CD4-positive, alpha-beta T cell treated with Interleukin-17A for 4 hours (primary cell): ENCODE measurements at places on chromosomes 4 and X.

GRCh38 chrX:153562546-153562945 is 36.4 kb downstream of the CCNQ start:
- DNase-seq = no peak

GRCh38 chr4:128590773-128591172 is 218.7 kb upstream of the JADE1 start:
- no peak for DNase-seq

- no peak for DNase-seq
These were observed 69.3 kb upstream of the FAM241A start for GRCh38 chr4:112075906-112076305.

GRCh38 chr4:81084029-81084428 is 53.5 kb downstream of the BMP3 start:
- no peak for DNase-seq

DNA sequence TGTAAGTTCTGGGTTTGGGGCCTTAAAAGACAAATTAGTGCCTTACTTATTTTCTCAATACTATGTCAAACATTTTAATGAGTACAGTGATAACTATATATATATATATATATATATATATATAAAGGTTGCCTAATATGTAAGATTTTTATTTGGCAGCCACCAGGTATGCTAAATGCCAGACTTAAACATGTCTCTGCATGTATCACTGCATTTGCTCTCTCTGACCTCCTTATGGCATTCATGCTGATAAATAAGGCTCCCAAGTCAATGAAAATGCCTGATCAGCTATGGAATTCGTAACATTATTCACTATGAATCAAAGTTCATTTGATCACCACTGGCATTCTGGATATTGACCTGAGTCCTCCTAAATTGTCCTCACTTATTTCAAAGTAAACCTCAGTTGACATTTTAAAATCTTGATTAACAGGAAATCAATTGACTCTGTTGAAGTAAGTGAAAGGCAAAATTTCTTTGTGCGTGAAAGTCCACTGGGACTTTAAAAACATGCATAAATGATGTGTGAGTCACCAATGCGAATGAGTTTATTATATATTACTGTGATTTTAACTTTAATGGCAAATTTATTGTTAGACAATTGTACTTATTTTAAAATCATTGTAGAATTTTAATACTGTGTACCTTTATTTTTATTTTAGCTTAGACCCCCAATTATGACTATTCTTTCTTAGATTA is 29.2 kb upstream of the AREG start:
- DNase-seq = no peak

DNA sequence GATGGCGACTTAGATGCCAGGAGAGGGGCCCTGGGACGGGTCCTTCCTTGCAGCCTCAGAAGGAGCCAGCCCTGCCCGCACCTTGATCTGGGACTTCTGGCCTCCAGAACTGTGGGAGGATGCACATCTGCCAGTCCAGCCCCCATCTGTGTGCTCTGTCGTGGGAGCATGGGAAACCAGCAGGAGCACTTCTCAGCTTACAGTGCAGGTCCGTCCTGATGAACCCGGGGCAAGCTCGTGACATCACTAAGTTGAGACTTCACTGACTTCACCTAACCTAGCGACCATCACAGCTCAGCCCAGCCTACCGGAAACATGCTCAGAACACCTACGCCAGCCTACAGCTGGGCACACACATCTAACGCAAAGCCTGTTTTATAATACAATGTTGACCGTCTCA is 38.1 kb downstream of the ABLIM2 start:
- DNase-seq = no peak

- no peak for DNase-seq
These were observed 100.9 kb downstream of the FHDC1 start for GRCh38 chr4:153036931-153037482.

- DNase-seq = no peak
These were observed 52.5 kb downstream of the SNX25 start for GRCh38 chr4:185261946-185262345.

DNA sequence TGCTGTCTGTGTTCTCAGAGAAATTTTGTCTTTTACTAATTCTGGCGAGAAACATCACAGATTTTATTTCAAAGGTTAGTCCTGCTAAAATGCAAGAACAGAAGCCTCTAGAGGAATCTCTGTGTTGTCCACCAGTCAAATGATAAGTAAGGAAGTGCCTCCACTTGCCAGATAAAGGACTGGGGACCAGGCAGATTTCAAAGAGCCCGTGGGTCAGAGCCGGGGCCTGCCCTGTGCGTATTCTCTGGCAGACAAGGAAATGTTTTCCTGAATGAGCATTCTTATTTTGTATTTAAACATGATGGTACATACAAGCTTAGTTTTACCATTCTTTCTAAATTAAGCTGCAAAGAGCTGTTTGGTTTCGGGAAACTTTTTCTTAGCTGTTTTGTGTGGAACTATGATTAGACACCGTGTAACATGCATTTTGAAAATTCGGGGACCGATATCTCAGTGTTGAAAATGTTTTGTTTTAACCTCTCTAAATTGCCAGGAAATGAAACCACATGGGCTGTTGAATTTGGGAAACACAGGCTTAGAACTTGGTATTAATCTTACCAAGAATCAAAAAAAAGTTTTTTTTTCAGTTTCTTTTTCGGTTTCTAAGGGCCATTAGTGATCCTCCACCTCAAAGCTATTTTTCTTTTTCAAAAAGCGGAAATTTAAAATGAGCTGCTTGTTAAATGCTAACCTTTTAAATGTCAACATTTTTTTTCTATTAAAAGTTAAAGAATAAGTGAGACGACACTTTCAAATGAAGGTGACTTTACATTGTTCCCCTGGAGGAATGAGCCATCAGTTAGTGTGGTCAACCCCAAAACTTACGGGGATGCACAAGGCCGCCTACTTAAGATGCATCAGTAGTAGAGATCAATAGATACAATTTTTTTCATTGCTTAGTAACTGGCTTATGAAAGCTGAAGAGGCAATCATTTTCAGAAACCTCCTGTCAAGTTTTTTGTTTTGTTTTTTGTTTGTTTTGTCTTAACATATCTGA is 89.6 kb upstream of the MTM1 start:
- peak; percentile 24 for DNase-seq

GRCh38 chrX:18951032-18951431 is 32.9 kb downstream of the PHKA2 start:
- DNase-seq = no peak

DNA sequence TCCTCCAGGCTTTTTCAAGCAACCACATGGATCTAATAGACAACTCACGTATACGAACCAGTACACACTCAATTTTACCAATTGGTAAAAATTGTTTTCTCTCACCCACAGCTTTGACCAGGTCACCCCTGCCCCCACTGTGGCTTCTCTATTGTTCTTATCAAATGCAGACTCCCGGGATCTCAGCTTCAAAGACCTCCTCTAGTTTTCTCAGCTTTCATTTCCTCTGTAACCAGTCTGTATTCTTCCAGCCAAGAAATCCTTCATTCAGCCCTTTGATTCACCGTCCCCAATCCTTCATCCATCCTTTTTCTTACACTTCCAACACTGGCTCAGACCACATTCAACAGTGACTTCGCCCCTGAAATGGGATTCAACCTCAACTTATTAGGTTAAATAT is 120.7 kb downstream of the CORIN start:
- DNase-seq = no peak

GRCh38 chrX:153517423-153517822 is at the start of gene ATP2B3:
Gene ATP2B3 (plus strand): TSS chrX:153517642. CDS start chrX:153536248, 18,606 bp downstream.
- no peak for DNase-seq

DNA sequence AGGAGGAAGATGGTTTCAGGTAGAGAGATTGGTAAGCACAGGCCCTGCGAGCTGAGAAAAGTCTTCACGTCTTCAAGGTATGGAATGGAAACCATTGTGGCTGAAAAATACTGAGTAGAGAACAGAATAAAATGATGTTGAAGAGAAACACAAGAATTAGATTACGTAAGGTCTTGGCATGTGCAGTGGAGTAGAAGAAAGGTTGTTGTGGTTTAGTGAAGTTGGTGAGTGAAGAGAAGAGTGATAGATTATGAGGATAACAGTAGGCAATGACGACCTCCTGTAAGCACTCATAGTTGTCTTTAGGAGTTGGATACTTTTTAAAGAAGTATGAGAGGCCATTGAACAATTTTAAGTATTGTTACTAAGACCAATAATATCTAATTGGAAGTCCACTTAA is 642.6 kb downstream of the PCDH7 start:
- no peak for DNase-seq

DNA sequence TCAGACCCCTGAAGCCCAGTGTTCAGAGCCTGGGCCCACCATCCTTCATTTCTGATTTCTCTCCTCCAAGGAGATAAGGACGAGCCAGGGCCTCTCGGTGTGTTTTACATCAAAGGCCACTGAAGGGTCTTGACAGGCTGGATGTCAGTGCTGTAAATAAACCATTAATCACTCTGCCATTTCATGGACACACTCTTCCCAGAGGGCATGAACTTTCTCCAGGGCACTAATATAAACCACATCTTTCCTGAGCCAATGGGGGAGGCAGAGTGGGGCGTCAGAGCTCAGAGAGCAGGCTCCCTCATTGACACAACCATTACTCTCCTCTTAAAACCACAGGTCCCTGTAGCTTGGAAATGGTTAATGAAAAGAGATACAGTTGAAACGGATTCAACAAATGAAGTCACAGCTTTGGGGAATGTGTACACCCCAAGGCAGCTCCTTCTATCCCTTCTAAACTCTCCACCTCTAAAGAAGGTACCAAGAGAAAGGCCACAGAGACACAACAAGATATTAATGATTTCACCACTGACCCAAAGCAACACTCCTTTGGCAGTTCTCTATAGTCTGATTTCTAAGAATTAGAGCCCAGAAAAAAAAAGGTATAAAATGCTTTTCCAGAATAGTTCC is 200.6 kb downstream of the CHIC2 start:
- DNase-seq = no peak

- DNase-seq = peak; percentile 26
These were observed 101.8 kb downstream of the SH3KBP1 start for GRCh38 chrX:19785647-19786046.

DNA sequence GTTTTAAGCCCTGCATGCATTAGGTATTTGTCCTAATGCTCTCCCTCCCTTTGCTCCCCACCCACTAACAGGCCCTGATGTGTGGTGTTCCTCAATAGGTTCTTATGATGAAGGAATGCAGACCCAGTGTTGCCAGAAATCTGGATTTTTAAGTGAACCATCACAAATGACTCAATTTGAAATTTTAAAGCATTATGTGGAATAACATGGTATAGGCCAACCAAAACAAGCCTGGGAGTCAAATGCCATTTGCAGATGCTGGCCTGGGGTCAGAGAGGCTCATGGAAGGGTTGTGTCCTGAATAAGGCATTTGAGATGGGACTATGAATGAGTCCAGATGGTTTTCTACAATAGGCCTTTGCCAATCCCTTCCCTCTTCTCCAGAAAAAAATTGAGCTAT is 179.6 kb downstream of the SHROOM3 start:
- DNase-seq = no peak

- no peak for DNase-seq
These were observed 1109.0 kb upstream of the IGFBP7 start for GRCh38 chr4:58219179-58219578.

DNA sequence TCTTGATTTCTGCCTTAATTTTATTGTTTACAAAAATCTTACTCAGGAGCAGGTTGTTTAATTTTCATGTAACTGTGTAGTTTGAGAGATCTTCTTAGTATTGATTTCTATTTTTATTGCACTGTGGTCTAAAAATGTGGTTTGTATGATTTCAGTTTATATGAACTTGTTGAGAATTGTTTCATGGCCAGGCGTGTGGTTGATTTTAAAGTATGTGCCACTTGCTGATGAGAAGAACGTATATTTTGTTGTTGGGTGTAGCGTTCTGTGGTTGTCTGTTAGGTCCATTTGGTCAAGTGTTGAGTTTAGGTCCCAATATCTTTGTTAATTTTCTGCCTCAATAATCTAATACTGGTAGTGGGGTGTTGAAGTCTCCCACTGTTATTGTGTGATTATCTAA is 996.8 kb downstream of the PCDH19 start:
- DNase-seq = no peak

- no peak for DNase-seq
These were observed 6.1 kb upstream of the BOD1L1 start for GRCh38 chr4:13633671-13634070.

DNA sequence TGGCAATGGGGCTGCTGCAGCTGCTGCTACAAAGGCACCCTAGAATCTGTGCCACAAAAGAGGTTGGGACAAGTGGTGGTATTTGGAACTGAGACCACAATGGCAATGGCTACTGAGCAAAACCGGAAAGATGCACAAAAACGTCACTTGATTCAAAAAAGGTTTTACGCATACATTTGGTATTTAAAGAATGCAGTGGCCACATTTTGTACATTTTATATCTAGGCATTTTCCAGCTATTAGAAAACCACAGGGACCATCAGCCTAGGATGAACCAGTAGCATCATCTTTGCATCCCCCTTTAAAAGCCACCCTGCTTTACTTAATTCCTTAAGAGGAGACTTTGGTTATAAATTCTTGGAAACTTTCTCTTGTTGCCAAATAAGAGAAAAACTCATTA is 104.8 kb upstream of the CXCL13 start:
- no peak for DNase-seq

DNA sequence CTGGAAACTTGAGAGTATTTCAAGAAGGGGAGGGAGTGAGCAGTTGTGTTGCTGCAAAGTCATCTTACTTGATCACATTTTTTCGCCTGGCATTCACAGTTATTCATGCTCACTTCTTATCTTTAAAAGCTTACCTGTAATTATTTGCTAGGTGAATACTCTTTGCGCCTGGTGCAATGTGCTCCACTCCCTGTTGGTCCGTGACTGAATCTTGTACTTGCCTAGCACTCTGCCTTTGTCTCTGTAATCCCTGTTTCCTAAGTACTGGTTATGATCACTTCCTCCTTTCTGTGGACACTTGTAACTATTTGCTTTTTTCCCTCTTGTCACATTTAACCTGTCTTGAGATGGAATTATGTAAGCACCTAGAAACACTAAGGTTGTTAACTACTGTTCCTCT is 5.8 kb downstream of the BMP2K start:
- no peak for DNase-seq

GRCh38 chr4:111960241-111960667 is 185.0 kb upstream of the FAM241A start:
- DNase-seq = no peak

- DNase-seq = no peak
These were observed 154.8 kb upstream of the PDE5A start for GRCh38 chr4:119783189-119783983.

- peak; percentile 60 for DNase-seq
These were observed 768 bp downstream of the MID2 start for GRCh38 chrX:107826238-107827029.

- peak; percentile 51 for DNase-seq
These were observed 15.0 kb upstream of the PRDM8 start for GRCh38 chr4:80182237-80182866.

- peak; percentile 6 for DNase-seq
These were observed 1.1 kb downstream of the RAB39B start for GRCh38 chrX:155262970-155263754.

DNA sequence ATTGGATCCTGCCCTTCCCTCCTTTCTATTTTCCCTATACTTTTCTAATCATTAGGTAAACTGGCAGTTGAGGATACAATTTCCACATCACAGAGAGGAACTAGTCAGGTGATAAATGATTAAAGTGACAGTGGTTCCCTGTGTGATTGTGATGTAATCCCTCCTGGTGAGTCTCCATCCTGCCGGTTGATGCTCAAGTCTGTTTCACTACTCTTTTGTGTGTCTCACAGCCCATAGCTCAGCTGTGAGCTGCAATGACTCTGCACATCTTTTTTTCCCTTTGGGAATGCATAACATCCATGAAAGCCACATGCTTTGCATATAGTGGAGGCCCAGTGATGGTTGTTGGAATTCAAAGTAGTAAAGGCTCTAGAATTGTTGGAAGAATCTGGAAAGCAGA is 60.4 kb downstream of the CCNI start:
- DNase-seq = no peak

- DNase-seq = no peak
These were observed 102.0 kb downstream of the TAB3 start for GRCh38 chrX:30787012-30787411.

- DNase-seq = no peak
These were observed 2.0 kb downstream of the USP9X start for GRCh38 chrX:41087201-41087600.
